Naive thymus-derived CD4-positive, alpha-beta T cell (primary cell): ENCODE measurements at places on chromosomes 12 and 14.

DNA sequence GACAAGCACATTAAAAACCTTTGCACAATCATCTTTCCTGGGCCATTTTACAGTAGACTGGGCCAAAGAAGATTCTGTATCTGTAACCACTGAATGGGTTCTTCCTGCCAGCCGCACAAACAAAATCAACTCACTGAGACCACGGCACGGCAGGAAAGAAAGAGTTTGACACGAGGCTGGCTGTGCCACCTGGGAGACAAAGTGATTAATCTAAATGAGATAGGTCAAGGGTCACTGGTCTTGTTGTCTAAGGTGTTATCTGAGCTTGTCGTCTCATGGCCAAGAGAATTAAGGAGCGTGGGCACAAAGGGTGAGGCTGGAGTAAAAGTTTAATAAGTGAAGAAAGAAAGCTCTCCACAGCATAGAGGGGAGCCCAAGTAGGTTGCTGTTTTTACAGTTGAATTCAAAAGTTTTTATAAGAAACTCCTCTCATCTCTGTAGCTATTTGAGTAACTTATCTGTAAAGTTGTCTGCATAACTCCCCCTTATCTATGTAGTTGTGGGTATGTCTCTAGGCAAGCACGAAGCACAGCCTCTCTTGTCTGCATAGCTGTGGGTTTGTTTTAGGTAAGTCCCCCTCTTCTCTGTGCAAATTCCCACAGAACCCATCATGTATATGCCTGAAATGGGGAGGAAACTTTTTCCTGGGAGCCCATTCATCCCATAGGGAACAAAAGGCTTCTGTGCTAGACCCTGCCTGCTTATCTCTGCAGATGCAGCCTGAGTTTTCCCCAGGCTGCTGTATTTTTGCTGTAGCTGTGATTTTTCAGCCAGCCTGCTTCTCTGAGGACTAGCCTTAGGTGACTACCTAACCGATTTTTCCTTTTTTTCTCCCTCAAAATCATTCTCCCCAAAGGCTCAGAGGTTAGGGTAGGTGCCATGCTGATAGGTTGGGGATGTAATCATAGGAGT lies 1314.6 kb upstream of the TMEM132C start:
- no peak for DNase-seq

DNA sequence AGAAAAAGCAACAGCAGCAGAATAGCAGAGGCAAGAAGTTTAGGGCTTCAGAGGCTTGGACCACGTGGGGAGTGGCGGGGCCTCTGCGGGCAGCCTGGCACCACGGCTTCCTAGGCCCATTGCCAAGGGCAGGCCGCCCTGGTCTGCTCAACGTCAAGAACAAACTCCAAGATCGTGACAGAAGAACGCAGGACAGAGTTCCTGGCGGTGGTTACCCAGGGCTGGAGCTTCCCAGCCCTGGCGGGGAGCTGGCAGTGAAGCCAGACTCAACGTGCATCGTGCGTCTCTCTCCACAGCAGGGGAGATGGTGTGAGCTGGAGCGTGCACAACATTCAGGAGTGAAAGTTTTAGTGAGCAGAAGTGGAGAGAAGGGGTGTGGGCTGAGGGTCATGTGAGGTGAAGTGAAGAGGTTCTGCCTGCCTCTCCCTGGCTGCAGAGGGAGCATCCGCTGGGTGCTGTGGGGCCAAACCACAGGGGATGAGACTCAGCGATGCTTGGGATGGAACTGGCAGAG lies 13.9 kb upstream of the CACNA2D4 start:
- no peak for DNase-seq

- no peak for DNase-seq
Measured at GRCh38 chr14:58899317-58899713, 261.6 kb downstream of the DACT1 start.

DNA sequence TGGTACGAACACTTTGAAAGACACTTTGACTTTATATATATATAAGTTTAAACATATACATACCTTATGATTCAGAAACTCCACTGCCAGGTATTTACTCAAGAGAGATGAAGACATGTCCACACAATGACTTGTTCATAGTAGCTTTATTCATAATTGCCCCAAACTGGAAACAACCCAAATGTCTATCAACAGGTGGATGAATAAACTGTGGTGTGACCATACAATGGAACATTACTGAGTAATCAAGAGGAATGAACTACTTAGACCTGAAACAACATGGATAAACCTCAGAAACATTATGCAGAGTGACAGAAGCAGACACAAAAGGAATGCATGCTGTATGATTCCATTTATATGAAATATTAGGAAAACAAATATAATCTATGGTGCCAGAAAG lies 71.1 kb downstream of the PPP1R36 start:
- no peak for DNase-seq

- no peak for DNase-seq
Measured at GRCh38 chr14:70208380-70208779, 19.6 kb upstream of the SLC8A3 start.

DNA sequence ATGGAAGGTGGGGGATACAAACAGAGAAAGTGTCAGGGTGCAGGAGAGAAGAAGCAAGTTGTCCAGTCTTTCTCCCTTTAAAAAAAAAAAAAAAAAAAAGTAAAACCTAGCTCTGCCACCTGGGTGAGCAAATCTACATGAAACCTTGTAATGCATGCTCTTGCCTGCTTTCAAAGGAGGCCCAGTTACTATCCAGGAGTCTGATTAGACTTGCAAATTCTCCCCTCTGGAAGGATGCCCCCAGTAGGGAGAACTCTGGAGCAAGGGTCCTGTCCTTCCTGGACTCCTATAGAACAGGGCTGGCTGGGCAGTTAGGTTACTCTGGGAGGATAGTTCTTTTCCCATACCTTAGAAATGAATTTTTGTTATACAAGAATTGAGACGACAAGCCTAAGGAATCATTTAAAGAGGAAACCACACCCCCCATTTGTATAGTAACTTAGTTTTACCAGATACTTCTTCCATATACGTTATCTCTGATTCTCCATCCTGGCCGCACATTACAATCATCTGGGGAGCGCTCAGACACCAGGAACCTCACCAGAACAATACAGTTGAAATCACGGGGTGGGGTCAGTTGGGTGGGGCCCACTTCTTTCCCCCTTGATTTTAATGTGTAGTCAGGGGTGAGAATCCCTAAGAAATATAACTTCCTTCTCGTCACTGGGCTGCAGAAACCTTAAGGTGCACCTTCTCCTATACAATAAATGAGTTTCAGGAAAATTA lies 30.5 kb downstream of the RAB35 start:
- DNase-seq, result no peak

DNA sequence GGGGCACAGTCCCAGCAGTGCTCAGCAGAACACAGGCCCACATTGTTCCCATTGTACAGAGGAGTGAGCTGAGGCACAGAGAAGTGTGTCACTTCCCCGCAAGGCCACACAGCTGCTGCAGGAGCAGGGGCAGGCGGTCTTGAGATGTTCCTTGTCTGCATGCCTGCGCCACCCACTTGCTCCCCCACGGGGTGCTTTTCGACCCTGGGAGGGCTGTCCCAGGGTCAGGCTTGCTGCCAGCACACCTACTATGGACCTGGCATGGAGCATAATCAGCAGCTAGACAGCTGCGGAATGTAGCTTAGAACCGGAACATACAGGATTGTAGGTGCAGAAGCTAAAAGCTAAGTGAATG lies 7.8 kb upstream of the EP400 start:
- no peak for DNase-seq

GRCh38 chr14:74538411-74539391 lies 45.1 kb downstream of the ISCA2 start:
- no peak for DNase-seq

- DNase-seq, result no peak
Measured at GRCh38 chr12:105109465-105110212, 2.1 kb downstream of the WASHC4 start.

DNA sequence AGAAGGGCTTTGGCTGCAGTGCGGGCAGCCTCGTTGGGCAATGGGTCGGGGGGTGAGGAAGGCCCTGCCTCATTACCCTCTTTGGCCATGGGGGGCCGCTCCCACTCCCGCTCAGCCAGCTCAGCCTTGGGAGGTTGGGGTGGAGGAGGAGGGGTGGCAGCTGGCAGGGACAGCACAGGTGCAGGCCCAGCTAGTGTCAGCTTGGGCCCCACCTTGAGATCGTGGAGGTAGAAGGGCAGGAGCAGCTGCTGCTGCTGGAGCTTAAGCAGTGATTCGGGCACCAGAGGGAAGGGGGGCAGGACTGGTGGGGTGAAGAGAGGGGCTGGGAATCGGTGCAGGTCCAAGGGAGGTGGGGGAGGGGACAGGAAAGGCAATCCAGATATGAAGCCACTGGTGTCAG lies 26.0 kb downstream of the ZFHX2 start:
- DNase-seq, result no peak

- peak; percentile 34 for DNase-seq
Measured at GRCh38 chr12:53733807-53734200, 6.6 kb upstream of the CALCOCO1 start.

DNA sequence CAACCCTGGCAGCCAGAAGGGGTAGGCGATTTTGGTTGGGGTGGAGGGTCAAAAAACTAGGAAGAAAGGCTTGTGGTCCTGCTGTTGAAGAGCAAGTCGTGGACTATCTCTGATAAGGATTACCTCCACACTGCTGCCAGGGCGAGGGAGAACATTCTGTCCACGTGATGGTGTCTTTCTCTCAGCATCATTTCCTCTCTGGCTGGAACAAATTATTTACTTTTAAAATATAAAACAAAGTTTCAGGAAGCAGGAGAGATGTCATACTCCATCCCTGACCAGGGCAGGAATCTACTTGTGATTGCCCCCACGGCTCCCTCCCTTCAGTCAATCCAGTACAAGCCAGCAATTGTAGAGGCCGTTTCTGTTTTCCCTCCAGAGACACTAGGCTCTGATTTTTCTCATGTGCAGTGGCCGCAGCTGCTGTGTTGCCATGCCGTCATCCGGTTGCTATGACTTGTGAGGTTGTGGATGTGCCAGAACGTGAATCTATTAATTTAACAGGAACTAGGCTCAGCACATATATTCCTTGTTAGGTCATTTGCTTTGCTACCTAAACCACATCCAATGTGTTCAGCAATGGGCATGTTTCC lies 61.5 kb upstream of the PTGR2 start:
- no peak for DNase-seq

- DNase-seq, result peak; percentile 44
Measured at GRCh38 chr14:21525962-21526671, at the start of gene SALL2. SALL2 (minus strand) TSS chr14:21526346; CDS start chr14:21526127, 219 bp downstream.

DNA sequence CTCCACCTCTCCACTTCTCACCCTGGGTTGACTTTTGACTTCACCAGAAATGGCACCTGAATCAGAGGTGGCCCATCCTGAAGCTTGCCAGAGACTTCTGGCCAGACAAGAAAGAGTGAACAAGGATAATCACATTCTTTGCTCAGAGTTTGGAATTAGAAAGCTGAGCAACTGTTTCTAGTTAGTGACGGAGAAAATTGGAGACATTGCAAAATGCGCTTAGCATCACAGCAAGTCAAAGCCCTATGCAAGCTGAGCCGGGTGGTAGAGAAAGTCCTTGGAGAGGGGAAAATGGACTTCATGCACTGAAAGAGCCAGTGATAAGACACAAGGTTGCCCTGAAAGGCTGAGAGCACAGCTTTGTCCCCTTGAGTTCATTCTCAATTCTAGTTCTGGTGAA lies 161.8 kb downstream of the PAH start:
- no peak for DNase-seq

GRCh38 chr14:51053157-51053556 lies 41.7 kb downstream of the TRIM9 start:
- DNase-seq, result no peak

DNA sequence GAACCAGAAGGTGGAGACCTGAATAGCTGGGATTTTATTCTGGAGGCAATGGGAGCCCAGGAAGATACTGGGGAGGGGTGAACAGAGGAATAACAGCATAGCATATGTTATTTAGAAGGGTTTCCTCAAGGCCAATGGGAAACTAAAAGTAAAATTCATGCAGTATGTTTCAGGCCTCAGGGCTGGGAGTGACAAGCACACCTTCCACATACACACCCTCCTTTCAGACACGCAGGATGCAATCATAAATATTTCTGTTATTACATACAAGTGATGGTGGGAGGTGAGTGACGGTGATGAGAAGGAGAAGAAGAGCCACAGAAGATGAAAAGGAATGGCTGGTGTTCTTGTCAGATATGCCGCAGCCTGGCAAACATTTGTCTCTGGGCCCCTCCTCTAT lies 106.1 kb upstream of the FLRT2 start:
- no peak for DNase-seq

- DNase-seq, result no peak
Measured at GRCh38 chr12:132259364-132259871, 70.0 kb downstream of the GALNT9 start.

GRCh38 chr12:117441751-117442150 lies 80.3 kb upstream of the NOS1 start:
- DNase-seq, result no peak

DNA sequence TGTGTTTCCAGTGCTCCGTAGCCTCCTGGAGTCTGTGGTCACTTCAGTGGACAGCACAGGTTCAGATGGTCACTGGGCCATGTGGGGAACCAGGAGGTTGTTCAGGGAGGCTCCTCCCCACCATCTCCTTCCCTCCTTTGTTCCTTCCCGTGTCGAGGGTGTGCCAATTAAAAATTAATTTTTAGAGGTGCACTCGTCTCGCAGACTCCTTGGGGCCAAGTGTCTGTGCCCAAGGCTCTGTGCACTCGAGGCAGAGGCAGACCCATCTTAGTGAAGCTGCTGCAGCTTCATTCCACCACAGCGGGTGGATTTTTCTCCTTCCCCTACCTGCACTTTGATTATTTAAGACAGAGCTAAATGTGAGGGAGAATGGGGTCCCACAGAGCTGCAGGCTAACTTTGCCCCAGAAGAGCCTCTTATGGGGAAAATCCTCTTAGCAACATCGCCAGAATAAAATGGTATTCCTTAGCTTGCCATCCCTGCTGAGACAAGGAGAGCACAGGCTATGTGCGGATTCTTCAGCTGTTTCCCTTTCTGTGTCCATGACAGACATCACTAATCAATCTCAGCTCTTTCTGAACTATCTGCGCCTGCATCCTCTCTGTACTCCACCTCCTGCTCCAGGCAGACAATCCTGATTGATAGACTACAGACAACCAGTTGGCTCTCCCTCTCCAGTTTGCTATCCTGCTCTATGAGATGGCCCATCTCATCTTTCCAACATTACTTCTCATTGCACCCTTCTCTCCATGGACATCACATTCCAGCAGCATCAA lies 159.5 kb downstream of the VRK1 start:
- no peak for DNase-seq

- no peak for DNase-seq
Measured at GRCh38 chr14:103089386-103090335, 4.9 kb upstream of the EXOC3L4 start.

GRCh38 chr12:49921936-49922335 lies 18.2 kb upstream of the FAIM2 start:
- DNase-seq, result no peak
